ENCODE measurements at places on chromosomes 12 and 14.

GRCh38 chr12:95506707-95507523, 33.0 kb downstream of the METAP2 start:
- DNase-seq, result no peak

- DNase-seq, result peak; percentile 72
Observed at GRCh38 chr14:24042746-24043145, 9.1 kb upstream of the CARMIL3 start.

DNA sequence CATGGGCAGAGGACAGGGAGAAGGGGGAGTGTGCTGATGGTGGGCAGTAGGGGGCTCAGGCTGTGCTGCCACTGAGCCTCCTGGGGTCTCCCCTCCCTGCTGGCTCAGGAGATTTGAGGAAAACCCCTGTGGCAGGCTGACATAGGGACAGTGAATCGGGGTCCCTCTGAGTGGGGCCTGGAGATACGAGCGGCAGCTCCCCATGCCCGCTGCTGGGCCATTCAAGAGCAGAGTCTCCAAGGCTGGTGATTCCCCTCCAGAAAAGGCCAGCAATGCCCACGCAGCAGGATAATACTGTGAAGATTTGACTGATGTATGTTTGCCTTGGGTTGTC, 288.7 kb upstream of the SFSWAP start:
- DNase-seq, result no peak

DNA sequence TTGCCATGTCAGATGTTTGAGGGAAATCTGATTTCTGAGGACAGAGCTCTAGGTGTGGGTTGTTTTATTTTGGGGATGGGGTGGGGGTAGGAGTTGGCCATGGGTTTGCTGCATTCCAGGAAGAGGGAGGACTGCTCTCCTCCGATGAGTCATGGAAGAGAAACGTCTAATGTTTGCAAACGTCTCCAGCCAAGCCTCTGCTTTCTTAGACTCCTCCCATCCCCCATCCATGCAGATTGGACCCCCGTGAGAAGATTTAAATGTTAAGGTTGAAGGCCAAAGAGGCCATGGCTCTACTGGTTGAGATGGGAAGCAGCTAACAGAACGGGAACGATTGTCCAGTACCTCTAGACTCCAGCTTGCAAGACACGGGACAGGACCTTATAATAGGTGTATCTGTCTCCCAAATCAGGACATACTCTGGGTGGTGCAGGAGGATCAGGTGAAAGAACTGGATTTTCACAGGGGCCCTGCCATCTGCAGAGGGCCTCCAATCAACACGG, 11.4 kb upstream of the ATP2A2 start:
- no peak for DNase-seq

DNA sequence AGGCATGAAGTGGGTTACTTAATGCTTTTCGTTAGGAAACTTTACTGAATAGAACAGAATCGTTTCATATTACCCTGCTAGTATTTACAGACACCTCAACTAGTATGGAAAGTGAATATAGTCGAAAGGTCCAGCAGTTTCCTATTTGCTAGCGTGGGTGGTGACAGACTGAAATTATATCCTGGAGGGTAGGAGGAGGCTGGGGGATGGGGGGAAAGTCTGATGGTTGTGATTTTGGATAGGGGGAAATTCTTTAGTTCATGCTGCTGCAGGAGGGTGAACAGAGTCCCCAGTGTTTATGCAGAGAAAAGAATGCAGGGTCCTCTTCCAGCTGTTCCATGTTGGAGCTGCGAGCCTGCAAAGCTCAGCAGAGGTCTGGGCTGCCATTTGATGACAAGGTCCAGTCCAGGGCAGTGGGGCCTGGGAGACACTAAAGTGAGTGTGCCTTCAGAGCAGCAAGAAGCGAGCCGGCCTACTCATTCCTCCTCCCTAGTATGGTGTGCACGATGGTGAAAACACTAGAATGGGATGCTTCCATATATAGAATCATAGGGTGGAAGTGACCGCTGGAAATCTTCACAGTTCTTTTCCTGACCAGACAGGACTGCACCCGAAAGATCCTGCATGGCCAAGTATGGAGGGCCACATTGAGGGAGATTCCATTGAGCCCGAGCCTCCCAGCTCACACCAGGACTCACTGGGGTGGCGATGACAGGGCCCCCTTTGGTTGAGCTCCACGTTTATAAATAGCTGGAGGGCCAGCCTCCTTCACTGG, 2.1 kb downstream of the SAMD4A start:
- DNase-seq, result no peak

DNA sequence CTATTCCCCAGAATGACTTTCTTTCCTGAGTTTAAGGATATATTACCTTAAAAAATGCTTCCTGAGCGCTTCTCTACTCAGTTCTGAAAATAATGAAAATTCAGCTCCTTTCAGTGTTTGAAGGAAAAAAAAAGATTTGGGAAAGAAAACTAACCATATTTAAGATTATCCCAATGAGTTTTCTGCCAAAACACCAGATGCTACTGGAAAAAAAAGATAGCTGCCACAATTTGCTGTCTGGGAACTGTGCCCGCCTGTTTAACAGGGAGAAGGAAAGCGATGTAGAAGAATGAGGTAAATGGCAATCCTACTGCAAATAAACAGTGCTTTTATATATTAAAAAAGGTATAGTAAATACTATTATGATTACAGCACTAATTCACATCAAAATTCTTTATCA, 367.6 kb upstream of the PRICKLE1 start:
- no peak for DNase-seq

DNA sequence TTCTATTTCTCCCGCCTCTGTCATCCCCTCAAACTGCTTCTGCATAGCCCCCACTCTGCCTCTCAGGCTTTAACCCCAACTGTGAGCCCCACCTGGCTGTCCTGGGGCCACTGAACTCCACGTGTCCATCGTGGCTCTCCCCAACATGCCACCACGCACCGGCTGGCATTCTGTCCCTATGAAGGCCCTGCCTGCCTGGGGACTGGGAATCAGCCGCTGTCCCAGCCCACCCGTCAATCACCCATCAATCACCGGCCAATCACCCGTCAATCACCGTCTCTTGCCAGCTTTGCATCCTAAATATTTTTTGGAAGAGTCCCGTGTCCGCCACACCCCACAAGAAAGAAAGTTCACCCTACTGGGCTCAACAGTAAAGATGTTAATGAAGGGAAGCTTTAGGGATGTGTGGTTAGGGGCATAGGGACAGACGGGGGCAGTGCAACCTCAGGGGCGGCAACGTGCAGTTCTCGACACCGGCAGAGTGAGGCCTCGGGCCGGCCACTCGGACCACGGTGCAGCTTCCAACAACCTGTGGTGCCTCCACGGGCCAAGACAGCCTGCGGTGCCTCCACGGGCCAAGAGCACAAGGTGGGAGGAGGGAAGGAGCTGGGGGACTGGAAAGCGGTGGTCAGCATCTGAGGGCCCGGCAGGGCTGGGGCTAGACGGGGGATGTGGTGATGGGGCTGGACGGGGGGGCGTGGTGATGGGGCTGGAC, 85.6 kb downstream of the GALNT9 start:
- no peak for DNase-seq

GRCh38 chr12:12032260-12032791, 38.4 kb upstream of the BCL2L14 start:
- no peak for DNase-seq

DNA sequence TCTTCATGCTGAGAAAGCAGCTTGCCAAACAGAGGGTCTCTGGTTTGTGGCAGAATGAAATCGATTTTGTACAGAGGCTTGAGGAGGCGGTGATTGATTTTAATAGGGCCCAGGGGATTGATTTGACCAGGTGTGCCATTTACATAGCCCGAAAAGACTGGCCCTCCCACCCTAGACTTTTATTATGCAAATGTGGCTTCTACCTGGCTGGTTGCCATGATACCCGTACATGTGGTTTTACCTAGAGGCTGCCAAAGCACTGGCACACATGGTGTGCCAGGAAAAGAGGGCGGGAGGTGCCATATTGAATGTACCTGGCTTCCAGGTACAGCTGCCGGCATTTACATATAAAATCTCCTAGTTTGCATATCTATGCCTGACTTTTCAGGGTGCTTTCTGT, 18.0 kb upstream of the GUCY2C start:
- DNase-seq, result no peak

- no peak for DNase-seq
Observed at GRCh38 chr12:68403296-68403695, 71.1 kb upstream of the MDM1 start.

DNA sequence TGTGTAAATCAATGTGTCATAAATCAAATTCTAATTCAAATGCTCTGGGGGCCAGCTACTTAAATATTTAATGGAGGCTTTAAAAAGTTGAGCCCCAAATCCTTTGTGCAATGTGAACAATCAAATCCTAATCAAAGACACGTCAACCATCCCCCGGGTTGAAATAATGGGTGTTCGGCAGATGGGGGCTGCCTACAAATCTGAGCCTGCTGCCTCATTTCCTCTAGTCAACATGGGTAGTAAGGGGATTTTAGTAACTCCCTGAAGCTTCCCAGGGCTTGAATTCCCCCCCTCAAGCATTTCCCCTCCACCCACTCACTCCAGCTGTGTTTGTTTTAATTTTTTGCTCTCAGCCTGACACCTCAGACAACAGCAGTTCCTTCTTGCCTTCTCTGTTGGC, 37.8 kb downstream of the SRRM4 start:
- DNase-seq, result peak; percentile 35

- DNase-seq, result no peak
Observed at GRCh38 chr12:52063981-52064649, 5.7 kb upstream of the ATG101 start.

- no peak for DNase-seq
Observed at GRCh38 chr12:93292731-93293566, 84.8 kb upstream of the NUDT4 start.

GRCh38 chr14:89466944-89467343, 49.9 kb upstream of the FOXN3 start:
- DNase-seq, result no peak

DNA sequence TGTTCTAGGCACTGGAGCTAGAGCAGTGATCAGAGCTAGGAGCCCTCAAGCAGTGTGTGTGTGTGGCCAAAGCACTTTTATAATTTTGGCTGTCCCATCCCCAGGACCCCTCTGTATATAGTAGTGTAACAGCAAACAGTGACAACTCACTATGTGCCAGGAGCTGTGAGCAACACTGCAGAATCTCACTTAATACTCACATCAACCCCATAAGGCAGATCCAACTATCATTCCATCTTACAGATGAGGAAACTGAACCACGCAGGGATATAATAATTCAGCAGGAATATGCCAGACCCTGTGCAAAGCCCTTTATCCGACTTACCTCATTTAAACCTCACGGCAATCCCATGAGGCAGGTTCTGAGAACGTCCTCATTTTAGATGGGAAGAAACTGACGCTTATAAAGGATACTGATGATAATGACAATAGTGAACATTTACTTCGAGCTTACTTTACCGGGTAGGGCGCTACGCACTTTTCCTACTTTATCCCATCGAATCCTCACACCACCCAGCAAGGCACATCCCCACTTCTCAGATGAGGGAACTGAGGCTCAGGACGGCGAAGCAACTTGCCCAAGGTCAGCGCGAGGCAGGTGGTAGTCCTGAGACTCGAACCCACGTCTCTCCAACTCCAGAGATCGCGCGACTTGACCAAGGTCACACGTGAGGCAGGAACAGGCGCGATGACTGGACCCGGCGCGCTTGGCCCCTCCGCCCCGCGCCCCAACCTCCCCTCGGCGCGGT, 687 bp downstream of the RAB35 start:
- DNase-seq, result no peak

GRCh38 chr12:27861428-27862167, 81.6 kb upstream of the MANSC4 start:
- DNase-seq, result no peak

- no peak for DNase-seq
Observed at GRCh38 chr14:64817631-64818030, 62.1 kb downstream of the SPTB start.

DNA sequence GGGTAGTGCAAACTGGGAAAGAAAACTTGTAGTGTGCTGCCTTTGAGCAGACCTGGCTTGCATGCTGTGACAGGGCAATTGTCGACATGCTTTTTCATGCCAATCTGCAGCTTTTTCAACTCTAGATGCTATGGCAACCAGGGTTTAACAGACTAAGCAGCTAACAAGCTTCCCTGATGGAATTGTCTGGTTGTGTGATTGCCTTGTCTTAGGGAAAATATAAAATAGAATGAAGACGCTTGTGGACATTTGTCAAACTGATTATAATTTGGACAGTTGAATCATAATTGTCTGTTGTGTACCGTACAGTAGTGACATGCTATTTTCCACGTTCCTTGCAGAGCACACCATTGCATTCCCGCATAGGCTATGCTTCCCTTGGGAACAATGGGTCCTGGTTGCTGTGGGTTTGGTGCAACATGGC, 113.0 kb downstream of the FOXG1 start:
- no peak for DNase-seq

GRCh38 chr14:22210906-22211305, 378.1 kb downstream of the DAD1 start:
- DNase-seq, result no peak

DNA sequence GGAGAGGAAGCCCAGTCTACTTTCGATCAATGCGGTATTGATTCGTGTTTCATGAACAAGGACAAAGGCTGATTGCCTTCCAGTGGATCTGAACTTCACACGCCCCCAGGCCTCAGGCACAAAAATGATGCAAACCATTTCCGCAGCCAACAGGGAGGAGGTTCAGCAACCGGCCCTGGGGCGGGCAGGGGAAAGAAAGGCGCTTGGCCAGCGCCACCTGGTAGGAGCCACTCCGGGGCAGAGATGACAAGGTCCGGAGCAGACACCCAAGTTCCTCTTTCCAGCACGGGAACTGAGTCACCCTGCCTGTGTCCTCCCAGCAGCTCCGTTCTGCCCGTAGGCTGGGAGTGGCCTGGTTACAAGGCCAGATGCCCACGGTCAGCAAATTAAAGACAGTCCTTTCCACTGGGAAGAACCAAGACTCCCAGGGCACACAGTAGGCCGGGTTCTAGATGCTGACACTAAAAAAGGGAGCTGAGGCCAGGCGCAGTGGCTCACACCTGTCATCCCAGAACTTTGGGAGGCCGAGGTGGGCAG, 136.3 kb downstream of the SCARB1 start:
- no peak for DNase-seq

GRCh38 chr12:104577581-104577981, 120.8 kb downstream of the CHST11 start:
- no peak for DNase-seq

Measured in NCI-H524 (cell line).